Germinal center (tissue), 1 donor: ENCODE measurements at places on chromosomes 2 and 18.

DNA sequence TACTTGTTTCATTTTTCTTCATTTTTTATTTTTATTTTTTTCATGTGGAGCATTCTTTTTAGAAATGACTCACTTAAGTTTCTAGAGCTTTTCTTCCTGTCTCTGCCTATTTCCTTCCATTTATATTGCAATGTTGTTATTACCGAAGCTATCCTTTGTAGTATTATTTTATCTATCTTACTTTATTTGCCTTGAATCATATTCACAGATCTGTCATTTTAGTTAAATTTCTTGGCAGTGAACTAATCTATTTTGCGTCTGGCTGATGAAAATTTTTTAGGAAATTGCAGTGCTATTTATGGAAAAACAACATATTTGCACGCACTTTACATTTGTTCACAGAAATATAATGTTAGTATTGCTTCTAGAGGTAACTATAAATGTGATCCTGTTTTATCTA, 956.9 kb upstream of the SLC39A10 start:
- no peak for DNase-seq

DNA sequence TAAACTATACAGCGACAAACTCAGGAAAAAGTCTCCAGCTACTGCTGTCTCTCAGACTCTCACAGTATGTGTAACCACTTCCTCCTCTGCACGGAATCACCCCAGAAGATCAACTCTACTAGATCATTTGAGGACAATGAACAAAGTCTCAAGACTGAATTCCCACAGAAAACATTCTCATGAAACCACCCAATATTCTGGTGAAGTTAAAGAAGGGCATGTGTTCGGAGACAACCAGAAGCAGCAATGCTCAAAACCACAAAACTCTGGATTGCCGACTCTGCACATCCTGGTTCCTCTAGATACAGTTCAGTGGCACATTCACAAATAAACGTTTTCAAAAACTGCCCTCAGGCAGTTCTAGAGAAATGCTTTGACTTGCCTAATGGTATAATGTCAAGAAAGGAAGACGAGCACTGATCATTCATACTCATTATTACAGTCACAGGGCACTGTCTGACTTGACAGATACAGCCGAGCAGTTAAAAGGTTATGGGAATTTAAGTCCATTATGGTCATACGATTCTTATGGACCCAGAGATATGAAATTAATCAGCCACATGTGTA, 91.9 kb upstream of the STK17B start:
- no peak for DNase-seq

DNA sequence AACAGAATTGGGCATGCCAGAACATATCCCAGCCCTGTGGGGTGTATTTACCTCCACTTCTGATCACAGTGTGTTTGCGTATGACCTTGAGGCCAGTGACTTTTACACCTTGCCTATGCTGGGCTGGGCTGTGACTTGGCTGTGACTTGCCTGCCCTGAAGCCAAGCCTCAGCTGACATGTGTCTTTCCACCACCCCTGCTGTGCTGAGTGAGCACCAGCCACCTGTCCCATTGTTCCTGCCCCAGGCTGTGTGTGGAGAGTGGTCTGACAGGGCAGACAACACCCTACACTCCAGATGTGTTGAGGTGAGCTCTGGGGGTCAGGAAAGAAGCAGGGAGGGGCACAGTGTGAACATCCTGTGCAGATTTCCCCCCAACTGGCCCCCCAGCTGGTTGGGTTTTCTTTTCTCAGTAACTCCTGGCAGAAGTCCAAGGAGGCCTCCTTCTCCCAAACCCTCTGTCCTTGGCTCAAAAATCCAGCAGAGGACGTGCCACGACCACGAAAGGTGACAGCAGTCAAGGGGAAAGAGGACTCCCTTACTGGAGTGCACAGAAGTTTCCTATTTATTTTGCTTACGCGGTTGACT, 5.1 kb upstream of the STEAP3 start:
- no peak for DNase-seq

DNA sequence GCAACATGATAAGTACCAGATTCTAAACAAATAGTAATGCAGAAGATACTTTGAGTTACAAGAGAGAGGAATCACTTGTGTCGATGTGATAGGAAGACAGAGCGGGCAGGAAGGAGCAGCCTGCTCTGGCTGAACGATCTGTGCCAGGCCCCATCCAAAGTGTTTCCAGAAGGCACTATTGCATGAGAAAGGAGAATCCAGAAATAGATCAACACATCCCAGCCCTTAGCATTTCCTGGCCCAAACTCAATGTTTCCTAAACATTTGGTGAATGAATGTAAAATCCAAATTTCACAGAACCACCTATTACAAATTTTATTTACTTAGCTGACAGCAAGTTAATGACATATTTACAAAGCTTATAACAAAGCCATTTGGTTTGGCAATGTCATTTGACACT, 257.2 kb downstream of the TXNL1 start:
- no peak for DNase-seq

DNA sequence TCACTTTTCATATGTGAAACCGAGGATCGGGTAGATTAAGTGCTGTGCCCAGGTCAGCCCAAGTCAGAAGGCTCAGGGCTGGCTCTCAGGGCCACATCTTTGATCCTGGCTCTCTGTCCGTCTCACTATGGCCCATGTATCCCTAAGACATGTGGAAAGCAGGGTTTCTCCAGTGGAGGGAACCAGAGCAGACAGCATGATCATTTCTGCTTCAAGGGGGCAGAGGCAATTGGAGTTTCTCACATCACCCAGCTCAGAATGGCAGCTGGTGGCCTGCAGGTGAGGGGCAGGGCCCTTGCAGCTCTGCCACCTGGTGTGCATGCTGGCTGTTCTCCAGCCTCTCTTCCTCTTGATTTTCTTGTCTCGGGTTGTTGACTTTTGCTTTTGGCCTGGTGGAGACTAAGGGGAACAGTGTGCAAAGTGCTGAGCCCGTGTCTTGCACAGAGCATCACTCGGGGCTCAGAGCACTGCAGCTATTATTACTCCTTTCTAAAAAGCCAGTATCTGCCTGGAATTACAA, 27.0 kb downstream of the LDLRAD4 start:
- DNase-seq = no peak

DNA sequence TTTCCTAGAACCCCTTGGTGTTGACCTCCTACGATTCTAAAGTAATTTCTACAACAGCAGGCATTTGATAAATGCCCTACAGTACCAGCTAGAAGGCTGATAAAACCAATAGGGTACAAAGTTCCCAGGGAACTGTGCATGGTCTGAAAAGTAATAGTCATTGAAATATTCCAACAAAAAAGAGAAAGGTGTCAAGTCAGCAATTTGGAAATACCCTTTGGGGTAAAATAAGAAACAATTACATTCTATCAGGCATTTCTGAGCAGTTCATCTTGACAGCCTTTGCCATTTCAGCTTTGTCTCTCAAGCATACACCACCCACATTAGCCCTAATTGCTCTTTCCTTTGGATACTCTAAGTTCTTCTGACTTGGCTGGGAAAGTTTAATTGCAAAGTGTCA, 542.9 kb upstream of the DDX18 start:
- no peak for DNase-seq

DNA sequence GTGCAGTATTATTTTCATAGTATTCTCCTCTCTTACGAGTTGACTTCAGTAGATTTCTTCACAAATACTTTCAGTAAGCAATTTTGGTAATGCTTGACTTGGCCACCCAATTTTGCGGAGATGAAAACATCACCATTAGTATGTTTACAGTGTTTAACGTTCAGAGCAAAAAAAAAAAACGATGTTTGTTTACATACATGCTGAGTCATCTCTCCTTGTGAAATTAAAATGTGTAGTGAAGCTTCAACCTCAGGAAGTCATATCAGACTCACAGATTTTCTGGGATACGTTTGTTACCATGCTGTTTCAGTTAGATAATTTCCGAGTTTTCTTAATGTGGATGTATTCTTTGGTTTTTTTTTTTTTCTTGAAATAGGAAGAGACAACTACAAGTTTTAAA, 100.1 kb downstream of the CTNNA2 start:
- DNase-seq = no peak

DNA sequence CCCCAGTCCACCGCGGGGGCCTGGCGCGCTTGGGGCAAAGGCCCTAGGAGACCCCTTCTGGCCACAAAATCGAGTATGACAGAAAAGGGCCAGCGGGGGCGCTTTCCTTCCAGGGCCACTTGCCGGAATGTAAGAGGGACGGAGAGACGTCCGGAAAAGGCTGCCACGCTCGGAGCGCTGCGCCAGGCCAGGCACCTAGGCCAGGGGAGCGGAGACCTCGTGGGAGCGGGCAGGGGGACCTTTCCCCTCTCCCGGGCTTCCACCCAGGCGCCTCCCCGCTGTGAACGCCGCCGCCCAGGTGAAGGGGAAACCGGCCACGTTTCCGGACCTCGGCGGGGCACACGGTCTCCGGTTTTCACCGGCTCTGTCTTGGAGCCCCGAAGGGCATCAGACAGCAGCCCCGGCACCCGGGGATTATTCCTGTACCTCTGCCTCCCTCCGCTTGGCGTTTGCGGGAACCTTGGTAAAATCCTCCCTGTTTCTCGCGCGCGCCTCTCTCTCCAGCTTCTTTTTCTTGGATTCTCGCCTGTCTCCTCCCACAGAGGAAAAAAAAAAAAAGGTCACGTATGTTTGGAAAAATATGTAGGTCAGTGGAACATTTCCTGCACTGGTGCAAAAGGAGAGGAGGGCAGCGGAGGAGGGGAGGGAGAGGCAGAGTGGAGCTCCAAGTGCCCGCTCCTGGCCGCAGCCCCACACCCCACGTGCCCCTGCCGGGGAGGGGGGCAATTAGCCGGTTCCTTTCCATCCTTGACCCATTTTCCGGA, 1.2 kb upstream of the NPAS2 start:
- peak; percentile 8 for DNase-seq

GRCh38 chr18:46727177-46727576, 29.7 kb downstream of the ST8SIA5 start:
- DNase-seq = no peak

- DNase-seq = no peak
Measured at GRCh38 chr2:236968880-236969534, 116.7 kb upstream of the COPS8 start.

- DNase-seq = no peak
Measured at GRCh38 chr2:10554961-10555809, 107.1 kb upstream of the ODC1 start.

- no peak for DNase-seq
Measured at GRCh38 chr18:54530285-54530684, 60.8 kb upstream of the DYNAP start.
